Right cardiac atrium (tissue), 5 donors: ENCODE measurements at places on chromosomes 3 and 15. TPM values are rescaled to one million over a fixed set of nuclear protein-coding genes. Genes with fewer than 3 reads are reported as not detected.

DNA sequence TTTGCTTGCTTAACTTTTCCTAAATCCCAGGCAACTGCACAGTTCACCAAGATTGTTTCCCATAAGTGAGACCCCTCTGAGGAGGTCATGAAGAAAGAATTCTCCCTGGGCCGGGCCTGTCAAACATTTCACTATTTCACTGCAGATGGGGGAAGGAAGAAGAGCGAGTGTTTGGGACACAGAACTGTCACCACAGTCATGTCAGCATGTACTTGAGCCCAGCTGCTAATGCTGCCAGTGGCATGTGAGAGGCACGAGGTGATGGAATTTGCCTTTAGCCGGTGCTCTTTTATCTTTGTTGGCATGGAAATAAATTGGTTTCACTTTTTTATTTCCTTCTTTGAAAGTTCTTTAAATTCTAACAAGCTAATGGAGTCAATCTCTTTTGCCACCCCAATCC lies 277.9 kb upstream of the GADL1 start:
- peak; percentile 47 for DNase-seq

DNA sequence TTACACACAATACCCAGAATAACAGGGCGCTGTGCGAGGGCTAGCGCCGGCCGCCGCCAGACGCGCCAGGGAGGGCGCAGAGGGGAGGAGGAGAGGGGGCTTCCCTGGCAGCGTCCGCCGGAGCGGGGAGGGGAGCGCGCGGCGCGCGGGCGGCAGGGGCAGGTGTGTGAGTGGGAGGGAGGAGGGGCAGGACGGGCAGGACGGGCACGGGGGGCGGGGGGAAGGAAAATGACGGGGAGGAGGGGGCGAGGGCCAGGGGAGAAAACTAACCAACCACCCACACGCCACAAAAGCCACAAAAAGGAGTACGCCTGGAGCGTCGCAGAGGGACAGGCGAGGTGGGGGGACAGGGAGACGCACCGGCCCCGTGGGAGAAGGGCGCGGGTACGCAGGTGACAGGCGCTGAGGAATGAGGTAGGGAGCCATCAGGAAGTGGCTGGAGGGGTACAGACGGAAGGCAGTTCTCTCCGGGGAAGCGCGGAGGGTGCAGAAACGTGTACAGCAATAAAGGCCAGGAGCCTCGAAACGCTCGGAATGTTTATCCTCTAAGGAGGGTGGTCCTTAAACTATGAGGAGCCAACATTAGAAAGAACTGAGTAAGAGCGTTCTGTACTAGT lies 610 bp upstream of the SATB1 start:
- peak; percentile 79 for DNase-seq

GRCh38 chr3:165522386-165522785 lies 314.8 kb downstream of the BCHE start:
- DNase-seq, result no peak

DNA sequence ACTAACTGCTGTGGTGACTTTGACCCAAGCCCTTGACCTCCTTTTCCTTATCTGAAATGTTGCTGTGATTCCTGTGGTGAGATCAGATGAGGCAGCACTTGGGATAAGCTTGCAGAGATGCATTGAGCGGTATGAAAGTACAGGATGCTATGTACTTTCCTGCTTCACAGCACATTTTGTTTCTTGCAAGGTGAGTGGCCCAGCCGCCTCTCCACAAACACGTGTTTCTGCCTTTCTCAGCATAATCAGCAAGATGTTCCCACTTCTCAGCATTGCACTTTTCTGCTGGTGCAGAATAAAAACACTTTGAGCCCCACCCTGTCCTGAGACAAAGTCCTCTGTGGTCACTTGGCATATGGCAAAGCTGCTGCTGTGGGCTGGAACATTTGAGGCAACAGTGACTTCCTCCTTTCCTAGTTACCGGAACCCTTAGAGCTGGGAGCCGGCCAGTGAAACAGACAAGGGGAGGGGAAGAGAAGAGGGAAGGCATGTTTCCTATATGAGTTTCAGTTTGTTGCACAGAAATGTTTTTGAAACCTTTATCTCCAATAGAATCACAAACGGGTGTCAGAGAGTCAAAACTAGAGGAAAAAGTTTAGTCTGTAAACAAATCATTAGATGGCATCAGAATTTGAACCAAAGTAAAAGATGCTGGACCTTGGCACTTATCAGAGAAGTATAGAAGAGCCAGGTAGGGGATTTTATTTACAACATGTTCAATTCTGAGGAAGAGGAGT lies 5.0 kb downstream of the NUDT16 start:
- peak; percentile 86 for DNase-seq

- DNase-seq, result no peak
These were observed 483.9 kb downstream of the RBMS3 start for GRCh38 chr3:29764603-29765254.

DNA sequence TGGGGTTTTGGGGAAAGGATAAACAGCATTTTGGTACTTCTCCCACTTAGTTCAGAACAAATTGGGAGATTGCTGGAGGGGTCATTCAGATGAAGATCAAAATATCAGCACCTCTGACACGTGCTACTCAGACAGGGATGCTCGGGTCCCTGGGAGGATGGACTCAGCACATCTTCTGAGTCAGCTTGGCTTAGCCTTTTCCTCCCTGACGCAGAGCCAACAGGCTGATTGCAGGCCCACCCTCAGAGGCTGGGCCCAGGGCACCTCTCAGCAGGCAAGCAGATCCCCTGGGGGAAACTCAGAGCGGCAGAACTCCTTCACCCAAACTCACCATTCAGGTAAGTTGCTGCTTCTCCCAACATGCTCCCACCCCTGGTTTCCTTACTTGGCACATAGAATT lies 304.9 kb downstream of the TLE3 start:
- no peak for DNase-seq

GPR149 gene
- total RNA-seq, result not detected

DNA sequence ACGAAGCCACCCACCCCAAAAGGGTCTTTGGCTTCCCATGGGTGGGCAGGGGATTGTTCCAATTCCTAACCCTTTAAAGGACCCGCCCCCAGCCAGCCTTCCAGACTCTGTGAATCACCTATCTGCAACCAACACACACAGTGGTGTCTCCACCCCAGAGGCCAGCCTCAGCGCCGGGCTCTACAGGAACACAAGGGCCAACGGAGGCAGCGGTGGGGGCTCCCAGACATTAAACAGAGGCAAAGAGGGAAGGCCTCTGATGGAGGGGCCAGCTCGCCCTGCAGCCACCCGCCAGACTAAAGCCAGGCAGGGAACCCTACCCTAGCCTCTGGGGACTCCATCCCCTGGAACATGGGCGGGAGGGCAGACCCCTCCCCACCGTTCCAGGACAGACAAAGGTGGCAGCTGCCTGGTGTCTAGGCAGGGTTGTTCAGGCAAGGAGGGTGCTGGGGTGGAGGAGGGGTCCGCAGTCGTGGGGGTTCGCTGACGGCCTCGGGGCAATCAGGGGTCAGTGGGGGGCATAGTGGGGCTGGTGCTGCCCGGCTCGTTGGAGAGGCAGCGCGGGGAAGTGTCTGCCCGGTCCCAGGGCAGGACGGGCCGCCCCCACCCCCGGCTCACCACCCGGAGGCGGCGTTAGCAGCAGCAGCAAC lies 448 bp downstream of the SHISA5 start:
- peak; percentile 82 for DNase-seq

TPRG1 gene
- 3.3 TPM for total RNA-seq

ERC2 gene
- 6.2 TPM for total RNA-seq

RTP4 gene
- total RNA-seq, result 1.9 TPM

DNA sequence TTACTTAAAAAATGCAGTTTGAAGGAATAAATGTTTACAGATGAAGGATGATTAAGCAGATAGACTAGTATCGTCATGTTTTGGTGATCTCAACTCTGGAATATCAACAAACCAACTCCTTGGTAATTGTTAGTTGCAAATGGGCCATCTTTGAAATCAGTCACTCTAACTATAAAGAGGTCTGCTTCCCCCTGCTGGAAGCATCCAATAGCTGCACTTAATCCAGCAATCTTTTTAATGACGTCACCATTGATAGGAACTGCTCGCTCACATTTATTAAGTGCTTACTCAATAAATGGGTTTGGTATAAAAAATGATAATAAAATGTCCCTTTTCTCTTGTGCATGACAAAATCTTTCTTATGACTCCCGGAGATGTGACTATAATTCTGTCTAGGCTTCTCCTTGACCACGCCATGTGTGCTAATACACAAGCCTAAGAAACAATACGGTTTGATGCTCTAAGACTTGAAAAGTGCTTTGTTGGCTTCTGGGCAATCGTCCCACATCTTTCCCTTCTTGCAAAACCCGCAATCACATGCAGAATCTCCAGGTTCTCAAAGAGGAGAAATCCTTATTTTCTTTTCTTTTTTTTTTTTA lies 227.6 kb upstream of the POU1F1 start:
- DNase-seq, result no peak

DNA sequence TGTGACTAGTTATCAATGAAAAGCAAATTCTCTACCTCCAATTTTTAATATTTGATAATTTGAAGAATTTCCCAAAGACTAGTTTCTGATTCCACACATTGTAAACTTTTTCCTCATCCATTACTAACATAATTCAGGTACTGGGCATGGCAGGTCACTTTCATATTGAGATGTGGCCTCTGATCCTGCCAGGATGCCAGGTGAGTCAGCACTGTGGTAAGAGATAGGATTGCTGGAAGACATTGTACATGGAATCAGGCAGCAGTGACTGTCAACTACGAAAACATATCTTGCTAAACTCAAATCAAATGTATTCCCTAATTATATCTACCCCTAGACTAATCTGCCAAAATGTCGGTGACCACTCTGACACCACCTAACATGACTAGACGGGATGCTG lies 33.2 kb upstream of the POU1F1 start:
- no peak for DNase-seq

DNA sequence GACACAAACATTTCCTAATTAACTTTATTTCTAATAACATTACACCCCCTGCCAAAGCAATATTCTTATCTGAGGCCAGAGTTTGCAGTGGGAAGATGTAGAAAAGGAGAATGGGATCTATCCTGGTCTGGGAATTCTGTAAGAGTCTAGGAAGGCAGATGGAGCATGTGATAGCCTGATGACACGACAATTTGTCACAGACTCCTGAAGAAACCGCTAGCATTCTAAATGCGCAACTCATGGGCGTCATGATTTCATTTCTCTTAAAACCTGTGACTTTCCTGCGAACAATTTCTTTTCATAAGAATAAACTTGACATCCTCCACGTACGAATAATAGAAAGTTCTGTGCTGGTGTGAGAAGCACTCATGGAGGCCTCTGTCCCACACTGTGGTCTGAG lies 72.9 kb upstream of the ATP10A start:
- no peak for DNase-seq

DNA sequence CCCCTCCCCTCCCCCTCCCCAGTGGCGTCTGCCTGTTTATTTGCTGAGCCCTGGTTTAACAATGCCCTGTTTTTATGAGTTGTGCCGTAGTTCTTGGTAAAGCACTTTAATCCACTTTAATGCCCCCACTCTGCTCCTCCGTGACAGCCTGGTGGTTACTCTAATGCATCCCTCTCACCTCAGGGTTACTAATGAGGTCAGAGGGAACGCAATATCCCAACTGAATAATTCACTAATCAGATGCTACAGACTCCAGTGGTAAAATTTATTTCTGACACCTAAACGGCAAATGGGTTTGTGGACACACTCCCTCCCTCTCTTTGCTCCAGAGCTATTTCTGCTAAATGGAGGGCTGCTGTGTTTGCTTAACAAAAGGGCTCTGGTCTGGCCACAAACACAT lies 26.1 kb upstream of the NTRK3 start:
- no peak for DNase-seq

- no peak for DNase-seq
These were observed 18.0 kb upstream of the RYR3 start for GRCh38 chr15:33292717-33293307.

GRCh38 chr15:85559530-85559929 lies 179.1 kb downstream of the AKAP13 start:
- no peak for DNase-seq

- DNase-seq, result no peak
These were observed 9.3 kb upstream of the DPPA2 start for GRCh38 chr3:109325657-109326056.

GRCh38 chr3:100005665-100006393 lies 108.5 kb downstream of the FILIP1L start:
- DNase-seq, result no peak

DNA sequence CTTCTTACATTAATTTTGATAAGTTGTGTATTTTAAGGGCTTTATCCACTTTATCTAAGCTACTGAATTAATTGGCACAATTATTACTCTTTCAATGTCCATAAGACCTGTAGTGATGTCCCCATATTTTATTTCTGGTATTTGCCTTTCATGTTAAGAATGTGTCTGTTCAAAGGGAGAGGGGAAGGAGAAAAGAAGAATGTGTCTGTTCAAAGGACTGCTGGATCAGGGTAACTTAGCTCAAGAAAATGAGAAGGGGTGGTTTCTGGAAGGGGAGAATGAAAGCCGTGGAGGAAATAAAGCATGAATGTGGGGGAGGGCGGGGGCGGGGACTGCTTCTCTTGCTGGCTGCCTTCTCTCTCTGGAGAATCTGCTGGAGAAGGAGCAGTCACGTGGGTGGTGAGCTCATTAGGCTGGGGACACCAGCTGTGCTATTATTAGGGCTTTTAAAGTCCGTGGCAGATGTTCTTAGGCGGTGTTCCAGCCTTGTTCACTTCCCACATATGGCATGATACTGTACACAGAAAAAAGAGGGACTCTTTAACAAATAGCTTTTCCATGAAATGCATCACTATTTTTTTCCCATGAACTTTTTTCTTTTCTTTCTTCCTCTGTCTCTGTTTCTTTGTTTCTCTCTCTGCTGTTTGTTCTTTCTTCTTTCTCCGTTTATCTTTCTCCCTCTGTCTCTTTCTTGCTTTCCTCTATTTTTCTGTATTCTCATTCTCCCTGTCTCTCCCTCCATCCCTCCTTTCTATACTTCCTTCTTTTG lies 63.7 kb upstream of the ULK4 start:
- peak; percentile 93 for DNase-seq

DNA sequence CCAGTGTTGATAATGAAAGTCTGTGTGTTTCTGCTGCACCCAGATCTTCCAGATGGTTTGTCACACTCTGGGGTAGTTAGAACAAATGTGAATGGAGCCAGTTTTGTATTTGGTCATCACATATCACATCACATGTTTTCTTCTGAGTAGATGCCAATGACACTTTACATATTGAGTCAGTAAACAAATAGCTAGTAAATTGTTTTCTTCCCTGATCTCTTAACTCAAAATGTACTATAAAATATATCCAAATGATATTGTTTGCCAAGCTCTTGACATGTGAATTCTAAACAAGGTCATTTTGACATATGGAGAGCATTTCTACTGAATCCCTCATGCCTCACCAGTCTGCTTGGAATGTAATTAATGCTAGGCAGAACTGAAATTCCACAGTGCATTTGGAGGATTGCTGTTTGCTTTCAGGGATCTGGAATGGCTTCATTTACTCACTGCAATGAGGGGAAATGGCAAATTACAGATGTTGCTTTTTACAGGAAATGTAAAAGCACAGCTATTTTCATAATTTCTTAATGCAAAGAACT lies 45.0 kb downstream of the PDHB start:
- no peak for DNase-seq
